ENCODE measurements at places on chromosomes 4 and X.

GRCh38 chr4:99404595-99405287, 30.4 kb downstream of the ADH7 start:
- DNase-seq, result no peak

- no peak for DNase-seq
These were observed 55.8 kb upstream of the WDR1 start for GRCh38 chr4:10172278-10172921.

DNA sequence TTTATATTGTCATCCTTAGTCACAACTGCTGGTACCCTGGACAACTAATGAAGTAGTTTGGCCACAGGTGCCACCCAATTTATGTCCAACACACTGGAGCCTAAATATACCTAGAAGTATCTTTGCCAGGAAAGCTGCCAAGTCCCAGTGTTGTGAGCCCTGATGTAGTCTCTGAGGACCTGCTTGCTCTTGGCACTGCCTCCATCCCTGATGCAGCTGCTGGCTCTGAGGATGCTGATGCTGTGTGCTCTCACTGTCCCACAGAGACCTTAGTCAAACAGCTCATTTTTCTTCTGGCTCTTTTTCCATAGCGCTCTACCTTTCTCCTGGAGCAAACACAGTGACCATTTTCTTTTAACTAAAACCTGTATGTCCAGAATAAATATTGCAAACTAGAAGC, 1535.4 kb upstream of the ADGRL3 start:
- DNase-seq, result no peak

DNA sequence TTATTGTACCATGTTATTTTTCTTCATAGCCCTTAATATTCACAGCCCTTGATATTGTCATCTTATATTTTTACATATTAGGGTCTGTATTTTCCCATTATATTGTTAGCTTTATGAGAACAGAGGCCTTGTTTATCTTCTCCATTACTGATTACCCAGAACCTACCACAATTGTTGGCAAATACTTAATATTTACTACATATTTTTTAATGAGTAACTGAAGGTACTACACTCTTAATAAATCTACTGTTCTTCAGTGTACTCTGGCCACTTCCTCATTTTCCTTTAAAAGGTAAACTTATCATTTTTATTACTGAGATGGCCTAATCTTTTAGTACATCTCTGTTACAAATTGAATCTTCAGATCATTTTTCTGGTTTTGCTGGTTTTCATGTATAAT, 133.5 kb downstream of the COL4A5 start:
- no peak for DNase-seq

GRCh38 chr4:123399627-123400358, 3.2 kb downstream of the SPRY1 start:
- no peak for DNase-seq

GRCh38 chr4:25654971-25655963, at the start of gene SLC34A2:
TSS of gene SLC34A2 (plus strand) at chr4:25655851. CDS start at chr4:25662501, 6,650 bp downstream.
- no peak for DNase-seq

DNA sequence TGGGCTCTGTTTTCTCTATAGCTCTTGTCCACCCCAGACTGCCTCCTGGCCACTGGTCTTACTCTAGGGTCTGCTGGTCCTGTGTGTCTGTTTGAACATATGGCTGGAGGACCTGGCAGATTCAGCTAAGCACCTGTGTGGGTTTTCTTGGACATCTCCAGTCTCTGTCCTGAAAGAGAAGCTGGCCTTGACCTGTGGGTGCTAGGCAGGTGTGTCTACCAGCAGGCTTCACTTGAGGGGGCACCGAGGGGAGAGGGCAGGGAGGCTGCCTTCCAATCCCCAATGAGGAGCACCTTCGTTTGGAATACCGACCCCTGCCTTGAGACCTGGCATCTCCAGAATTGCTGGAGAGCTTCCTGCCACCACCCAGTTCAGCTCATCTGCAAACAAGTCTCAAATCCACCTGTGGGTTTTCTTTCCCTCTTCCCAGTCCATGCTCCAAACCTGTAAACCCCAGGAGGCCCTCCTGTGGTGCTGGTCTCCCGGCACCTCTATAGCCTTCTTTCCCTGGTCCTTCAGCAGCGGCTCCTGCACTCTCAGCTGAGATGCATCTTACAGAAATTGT, 45.2 kb downstream of the HTRA3 start:
- no peak for DNase-seq

- DNase-seq, result no peak
These were observed 3.1 kb upstream of the ELOVL6 start for GRCh38 chr4:110201502-110201901.

DNA sequence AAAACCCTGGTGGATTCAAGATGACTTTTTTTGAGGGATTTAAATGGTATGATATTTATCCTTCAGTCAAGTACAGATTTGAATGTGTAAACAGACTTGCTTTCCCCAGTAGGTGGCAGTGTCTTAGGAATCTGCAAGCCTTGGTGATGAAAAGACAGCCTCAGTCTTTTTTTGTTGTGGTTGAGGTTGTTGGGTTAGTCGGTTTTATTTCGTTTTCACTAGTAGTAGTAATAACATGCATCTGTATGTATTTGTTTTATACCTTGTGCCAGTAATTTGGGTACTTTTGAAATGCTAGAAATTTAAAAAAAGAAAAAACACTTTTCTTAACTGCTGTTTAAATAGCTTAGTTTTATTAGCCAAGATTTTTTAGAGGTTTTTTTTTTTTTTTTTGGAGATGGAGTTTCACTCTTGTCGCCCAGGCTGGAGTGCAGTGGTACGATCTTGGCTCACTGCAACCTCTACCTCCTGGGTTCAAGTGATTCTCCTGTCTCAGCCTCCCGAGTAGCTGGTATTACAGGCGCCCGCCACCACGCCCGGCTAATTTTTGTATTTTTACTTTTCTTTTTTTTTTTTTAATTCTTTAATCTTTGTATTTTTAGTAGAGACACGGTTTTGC, 39.2 kb downstream of the COPS4 start:
- DNase-seq, result no peak

- DNase-seq, result no peak
These were observed 89.6 kb downstream of the SHROOM2 start for GRCh38 chrX:9875801-9876200.

DNA sequence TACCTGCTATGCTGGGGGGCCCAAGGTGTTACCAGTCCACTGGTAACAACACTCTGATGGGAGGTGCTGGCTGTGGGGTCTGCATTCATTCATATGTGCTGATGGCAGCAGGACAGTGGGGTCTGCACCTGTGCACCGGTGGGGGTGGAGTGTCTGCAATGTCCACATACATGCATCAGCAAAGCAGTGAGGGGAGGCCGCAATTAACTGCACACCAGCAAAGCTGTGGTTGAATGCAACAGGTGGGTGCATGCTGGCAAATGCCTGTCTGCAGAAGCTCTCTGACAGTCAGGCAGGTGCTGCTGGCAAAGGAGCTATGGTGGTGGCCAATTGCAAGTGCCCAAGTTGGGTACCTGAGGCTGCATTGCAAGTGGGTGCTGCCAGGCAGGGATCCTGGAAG, 426.5 kb upstream of the FMR1 start:
- DNase-seq, result no peak

DNA sequence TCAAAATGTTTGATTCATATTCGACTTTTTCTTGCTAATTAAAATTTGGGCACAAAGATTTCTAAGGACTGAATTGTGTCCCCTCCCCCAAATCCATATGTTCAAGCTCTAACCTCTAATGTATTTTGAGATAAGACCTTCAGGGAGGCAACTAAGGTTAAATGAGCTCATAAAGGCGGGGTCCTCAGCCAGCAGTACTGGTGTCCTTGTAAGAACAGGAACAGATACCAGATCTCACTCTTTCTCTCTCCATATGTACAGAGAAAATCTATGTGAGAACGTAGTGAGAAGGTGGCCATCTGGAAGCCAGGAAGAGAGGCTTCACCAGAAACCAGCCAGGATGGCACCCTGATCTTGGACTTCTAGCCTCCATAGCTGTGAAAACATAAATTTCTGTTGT, 116.9 kb downstream of the VEGFC start:
- DNase-seq, result no peak

DNA sequence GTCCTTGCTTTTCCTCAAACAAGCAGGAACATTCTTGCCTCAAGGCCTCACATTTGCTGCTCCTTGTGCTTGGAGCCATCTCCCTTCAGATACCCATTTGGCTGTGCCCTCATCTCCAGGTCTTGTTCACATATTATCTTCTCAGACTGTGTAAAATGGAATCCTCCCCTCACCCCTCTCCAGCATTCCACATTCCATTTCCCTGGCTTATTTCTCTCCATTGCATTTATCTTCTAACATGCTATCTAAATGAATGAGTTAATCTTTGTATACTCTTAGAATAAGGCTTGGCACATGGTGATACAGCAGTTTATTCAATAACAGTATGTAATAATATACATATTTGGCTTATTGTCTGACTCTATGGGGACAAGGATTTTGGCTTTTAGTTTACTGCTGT, 8.8 kb upstream of the GALNT7 start:
- no peak for DNase-seq

- DNase-seq, result no peak
These were observed 47.8 kb upstream of the SETD7 start for GRCh38 chr4:139603576-139604410.

All from coronary artery (tissue), 2 donors.